ENCODE measurements at places on chromosomes 2 and 18.

GRCh38 chr18:23155537-23155936, 20.3 kb downstream of the CABLES1 start:
- no peak for DNase-seq

DNA sequence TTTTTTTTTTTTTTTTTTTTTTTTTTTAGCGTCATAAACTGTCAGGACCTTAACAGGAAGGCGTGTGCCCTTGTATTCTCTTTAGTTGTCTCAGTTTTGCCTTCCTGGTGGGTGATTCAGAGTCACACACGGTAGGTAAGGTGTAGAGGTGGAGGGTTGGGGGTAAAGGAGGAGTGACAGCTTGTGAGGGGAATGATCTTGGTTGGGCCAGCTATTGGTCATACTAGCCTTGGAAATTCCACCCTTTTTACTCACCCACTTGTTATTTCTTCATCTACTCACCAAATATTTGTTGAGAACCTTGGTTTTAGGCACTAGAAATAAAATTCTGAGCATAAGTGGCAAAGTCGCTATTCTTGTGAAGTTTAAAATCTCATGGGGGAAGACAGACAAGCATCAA, 22.2 kb downstream of the SMIM21 start:
- DNase-seq = no peak

DNA sequence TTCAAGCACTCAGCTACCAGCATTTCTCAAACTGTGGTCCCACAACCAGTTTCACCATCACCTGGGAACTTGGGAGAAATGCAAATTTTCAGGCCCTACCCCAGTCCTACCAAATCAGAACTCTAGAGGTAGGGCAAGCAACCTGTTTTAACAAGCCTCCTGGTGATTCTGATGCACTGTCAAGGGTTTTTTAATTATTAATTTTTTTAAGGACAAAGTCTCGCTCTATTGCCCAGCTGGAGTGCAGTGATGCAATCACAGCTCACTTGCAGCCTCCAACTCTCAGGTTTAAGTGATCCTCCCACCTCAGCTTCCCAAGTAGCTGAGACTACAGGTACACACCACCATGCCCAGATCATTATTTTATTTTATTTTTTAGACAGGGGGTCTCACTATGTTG, 7.8 kb downstream of the ACMSD start:
- DNase-seq = no peak

DNA sequence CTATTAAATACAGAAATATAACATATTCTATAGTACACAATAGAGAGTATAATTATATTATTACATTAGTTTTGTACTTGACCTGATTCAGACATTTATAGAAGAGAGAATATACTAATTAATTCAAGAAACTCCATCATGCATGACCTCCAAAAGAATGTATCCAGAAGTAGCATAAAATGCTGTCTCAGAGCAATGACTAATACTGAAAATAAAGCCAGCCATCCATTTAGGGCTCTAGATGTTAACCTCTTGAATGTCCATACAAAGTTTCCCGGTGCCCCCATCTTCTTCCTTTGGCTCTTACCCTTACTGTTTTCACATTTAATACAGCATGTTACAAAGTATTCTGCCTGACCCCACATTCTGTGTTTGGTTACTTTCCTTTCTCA, 102.0 kb downstream of the ARHGAP15 start:
- DNase-seq = no peak

DNA sequence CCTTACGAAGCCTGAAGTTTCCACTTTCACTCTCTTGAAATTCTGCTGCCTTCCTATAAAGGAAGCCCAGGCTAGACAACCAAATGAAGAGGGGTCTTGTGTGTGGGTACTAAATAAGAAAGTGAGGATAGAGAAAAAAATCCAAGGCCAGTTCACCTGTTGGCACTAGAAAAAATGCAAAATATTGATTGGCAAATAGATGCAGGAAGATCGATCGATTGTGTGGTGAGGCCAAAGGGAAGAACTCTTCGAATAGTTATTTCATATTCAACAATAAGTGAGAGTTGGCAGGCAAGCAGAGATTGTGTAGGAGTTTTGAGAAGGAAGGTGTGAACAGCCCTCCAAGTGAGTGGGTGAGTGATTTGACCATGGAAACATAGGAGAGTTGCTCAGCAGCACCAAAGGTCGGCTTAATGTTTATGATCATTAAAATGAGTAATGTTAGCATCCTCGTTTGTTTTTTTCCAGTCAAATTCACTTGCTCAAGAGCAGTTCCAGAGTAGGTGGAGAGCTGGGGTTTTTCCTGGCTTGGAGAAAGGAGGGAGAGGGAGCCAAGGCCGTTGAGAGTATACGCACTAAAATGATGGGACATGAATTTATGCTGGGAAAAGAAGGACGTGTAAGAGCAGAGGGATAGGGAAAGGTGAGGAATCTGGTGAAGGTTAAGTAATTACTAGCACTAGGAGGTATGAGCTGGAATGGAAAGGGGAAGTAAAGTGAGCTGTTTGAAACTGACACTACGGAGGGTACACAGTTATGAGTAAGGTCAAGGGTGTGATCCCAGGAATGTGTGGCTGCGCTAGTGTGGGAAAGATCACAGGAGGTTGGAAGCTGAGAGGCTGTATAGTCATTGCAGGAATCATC, 1.1 kb upstream of the NAPG start:
- no peak for DNase-seq

- no peak for DNase-seq
Measured at GRCh38 chr2:200259577-200259957, 46.9 kb upstream of the SPATS2L start.

- no peak for DNase-seq
Measured at GRCh38 chr2:31329081-31329625, 85.4 kb downstream of the XDH start.

- DNase-seq = no peak
Measured at GRCh38 chr2:95234816-95235215, 27.5 kb downstream of the ZNF892 start.

DNA sequence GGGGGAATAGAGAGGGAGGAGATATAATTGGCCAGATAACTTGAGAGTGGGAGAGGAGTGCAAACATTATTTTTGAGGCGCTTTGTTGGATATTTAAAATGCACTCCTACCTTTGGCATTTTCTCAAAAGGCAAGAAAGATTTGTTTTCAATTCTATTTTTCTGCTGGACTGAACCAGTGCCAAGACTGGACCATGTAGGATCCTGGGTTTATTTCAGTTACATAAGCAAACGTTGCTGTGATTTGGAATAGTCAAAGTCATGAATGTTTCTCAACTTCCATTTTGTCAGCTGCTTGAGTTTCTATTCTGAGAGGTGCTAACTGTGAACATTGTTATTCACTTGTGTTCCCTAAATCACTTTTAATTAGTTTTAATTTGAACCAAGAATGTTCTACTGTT, 8.9 kb upstream of the CHRNA1 start:
- DNase-seq = no peak

GRCh38 chr18:62716619-62717168, 1.4 kb downstream of the PHLPP1 start:
- peak; percentile 69 for DNase-seq

Measured in endothelial cell (in vitro differentiated cells).